ENCODE measurements at places on chromosomes 12 and 14.

- no peak for DNase-seq
These were observed 8.1 kb downstream of the TAMALIN start for GRCh38 chr12:52014567-52015530.

DNA sequence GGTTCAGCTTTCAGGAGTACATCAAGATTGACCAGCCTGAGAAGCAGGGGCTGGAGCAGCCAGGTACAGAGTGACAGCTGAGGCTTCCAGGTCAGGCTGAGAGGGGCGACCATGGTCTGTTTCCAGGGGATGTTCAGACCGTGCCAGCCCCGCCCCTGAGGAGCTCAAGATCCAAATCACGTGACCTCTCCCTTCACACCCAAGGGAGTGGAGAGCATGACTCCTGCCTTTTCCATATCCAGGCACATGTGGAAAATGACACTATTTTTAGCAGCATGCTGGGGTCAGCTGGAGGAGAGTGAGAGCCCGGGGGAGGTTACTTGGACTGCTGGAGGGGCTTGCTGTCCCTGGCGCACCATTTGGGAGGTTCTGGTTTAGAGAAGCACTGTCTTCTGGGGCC, 92.7 kb downstream of the B4GALNT3 start:
- DNase-seq: no peak

- peak; percentile 40 for DNase-seq
These were observed 9.5 kb downstream of the EMP1 start for GRCh38 chr12:13205809-13206559.

DNA sequence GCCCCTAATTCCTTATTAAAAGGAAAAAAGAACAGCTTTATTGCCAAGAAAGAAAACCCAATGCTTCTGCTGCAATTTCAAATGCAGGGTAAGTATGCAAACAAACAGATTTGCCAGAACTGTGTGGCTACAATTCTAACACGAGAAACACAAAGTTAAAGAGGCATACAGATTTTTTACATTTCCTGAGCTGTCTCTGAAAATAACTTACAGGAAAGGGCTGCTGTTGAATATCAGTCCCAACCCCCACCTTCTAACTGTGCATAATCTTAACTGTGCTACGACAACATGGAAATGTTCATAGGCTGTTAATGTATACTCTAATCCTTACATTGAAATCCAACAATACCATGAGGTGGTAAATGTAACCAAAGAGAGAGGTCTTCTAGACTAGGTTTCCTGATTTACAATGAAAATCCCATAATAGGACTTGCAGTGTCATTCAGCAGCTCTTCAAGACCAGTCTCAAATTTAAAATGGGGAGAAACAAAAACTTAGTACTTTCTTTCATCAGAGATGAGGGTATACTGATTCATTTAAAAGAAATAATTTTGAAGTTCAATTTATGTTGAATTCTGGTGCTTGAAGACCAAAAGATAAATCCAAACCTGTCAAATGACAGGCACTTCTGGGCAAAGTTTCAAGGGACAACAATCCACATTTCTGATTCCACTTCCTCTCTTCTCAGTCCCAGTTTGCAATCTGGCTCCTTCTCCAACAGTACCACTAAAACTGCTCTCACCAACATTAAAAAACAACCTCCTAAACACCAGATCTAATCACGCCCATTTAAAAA, 14.4 kb downstream of the FGD6 start:
- DNase-seq: peak; percentile 32

GRCh38 chr12:7864601-7865150, 8.0 kb downstream of the SLC2A14 start:
- peak; percentile 82 for DNase-seq
